ENCODE measurements at places on chromosomes 6 and 20. TPM values are rescaled to one million over a fixed set of nuclear protein-coding genes. Genes with fewer than 3 reads are reported as not detected.

- H3K4me1 ChIP-seq: peaks cover 49% of the 10 kb centered on the region
- peak overlapping the region; percentile 90 for H3K27ac ChIP-seq
- no peaks in the 10 kb centered on the region for H3K36me3 ChIP-seq
- H3K27me3 ChIP-seq: no peaks in the 10 kb centered on the region
- DNase-seq: peak; percentile 67
These were observed 60.0 kb upstream of the BTN3A2 start for GRCh38 chr6:26304797-26305640.

GRCh38 chr6:124982669-124983068 is 20.4 kb downstream of the RNF217 start:
- no peak overlapping the region for H3K4me3 ChIP-seq
- no peaks in the 10 kb centered on the region for H3K27me3 ChIP-seq
- no peaks in the 10 kb centered on the region for H3K36me3 ChIP-seq
- no peak overlapping the region for H3K27ac ChIP-seq

DNA sequence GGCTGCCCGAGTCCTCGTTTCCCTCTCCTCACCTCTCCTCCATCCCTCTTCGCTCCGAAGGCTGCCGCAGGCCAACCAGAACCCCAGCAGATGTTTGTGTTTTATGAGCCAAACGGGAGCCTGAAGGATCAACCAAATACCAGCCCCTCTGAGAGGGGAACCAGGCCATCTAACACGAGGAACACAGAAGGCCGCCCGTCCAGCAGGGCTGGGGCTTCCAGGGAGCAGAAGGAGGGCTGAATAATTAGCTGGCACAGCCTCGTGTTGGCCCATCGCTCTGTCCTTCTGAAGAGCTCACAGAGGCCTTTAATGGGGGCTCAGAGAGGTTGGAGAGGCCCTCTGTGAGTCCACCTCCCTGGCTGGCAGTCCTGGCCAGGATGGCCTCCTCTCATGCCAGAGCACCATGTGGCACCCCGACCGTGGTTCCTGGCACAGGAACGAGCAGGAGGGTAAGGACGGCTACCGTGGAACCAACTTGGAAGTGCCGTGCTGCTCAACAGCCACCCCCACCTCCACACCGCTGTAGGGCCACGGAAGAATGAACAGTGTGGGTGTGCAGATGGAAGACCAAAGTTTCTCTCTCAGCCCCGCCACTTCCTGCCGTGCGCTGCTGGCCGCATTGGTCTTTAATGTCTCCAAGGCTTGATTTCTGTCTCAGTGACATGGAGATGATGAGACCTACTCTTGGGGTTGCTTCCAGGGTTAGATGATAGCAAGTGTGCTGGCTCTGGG is 155.2 kb downstream of the SCML4 start:
- DNase-seq: peak; percentile 61
- peaks cover 24% of the 10 kb centered on the region for H3K27me3 ChIP-seq
- no peak overlapping the region for H3K4me3 ChIP-seq
- no peaks in the 10 kb centered on the region for H3K36me3 ChIP-seq
- H3K27ac ChIP-seq: no peak overlapping the region

GRCh38 chr20:49664612-49665313 is 48.9 kb downstream of the B4GALT5 start:
- H3K36me3 ChIP-seq: no peaks in the 10 kb centered on the region
- no peak overlapping the region for H3K27ac ChIP-seq
- H3K4me3 ChIP-seq: no peak overlapping the region
- DNase-seq: no peak

LY6G6C gene
- not detected for total RNA-seq
